Activated naive CD4-positive, alpha-beta T cell treated with Interleukin-2 at 50 U/mL for 16 hours (primary cell): ENCODE measurements at places on chromosomes 1 and 21.

DNA sequence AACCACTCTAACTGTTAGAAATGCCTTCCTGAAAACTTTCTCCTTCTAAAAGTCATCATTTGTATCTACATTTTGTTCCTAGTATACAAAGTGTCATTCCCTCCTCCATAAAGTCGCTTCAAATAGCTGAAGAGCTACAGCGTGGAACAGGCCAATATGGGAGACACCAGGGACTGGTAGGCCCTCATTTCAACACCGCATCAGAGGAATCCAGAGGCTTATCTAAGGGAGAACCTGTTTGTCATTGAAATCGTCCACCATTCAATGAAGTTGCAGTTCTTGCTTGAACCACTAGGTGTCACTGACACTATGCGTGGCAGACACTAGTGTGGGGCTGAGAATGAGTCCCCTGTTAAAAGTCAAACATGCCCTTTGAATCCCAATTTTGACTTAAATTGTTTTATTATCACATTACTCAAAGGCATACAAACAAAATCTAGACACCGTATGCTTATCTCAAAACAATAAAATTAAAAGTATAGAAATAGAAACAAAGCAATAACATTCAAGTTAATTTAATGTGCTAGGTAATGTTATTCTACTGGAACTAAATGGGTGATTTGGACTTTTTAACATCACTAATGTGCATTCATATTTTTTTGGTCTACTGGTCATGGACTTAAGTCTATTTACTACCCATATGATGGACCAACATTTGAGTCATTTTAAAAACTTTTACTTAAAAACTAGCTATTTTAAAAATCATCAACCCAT, 182.3 kb downstream of the FCRL5 start:
- DNase-seq = peak; percentile 10

- DNase-seq = no peak
Measured at GRCh38 chr1:234545517-234546386, 64.2 kb downstream of the IRF2BP2 start.

DNA sequence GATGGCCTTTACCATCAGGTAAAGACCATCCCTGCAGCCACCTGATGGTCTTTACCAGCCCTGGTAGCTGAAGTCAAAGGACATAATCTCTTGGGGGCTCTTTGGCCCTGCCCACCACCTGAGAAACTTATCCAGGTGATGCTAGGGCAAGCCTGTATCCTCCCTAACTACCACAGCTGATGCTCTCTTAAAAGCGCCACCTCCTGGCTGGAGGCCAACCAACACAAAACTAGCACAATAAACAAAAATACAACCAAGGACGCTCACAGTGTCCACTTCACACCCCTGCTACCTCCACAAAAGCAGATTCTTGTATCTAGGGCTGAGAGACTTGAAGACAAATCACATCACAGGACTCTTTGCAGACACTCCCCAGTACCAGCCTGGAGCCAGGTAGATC, 357.1 kb upstream of the POU3F1 start:
- DNase-seq = no peak

- no peak for DNase-seq
Measured at GRCh38 chr1:155256058-155256852, 972 bp upstream of the ENTREP3 start.

GRCh38 chr21:44749759-44750674, 38.6 kb upstream of the TSPEAR start:
- DNase-seq = no peak

DNA sequence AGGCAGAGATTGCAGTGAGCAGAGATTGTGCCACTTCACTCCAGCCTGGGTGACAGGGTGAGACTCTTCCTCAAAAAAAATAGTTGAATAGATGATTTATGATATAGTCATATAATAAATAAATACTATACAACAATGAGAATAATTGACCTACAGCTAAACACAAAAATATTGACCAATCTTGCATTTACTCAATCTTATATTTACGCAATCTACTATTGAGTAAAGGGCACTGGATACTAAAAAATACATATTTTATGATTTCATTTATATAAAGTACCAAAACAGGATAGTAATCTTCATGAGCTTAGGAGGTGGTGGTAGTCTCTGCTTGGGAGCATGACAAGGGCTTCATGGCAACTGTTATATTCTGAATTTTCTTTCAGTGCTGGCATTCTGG, 19.1 kb upstream of the GBP3 start:
- no peak for DNase-seq

GRCh38 chr1:25037174-25038074, 107.3 kb upstream of the RUNX3 start:
- DNase-seq = peak; percentile 71

DNA sequence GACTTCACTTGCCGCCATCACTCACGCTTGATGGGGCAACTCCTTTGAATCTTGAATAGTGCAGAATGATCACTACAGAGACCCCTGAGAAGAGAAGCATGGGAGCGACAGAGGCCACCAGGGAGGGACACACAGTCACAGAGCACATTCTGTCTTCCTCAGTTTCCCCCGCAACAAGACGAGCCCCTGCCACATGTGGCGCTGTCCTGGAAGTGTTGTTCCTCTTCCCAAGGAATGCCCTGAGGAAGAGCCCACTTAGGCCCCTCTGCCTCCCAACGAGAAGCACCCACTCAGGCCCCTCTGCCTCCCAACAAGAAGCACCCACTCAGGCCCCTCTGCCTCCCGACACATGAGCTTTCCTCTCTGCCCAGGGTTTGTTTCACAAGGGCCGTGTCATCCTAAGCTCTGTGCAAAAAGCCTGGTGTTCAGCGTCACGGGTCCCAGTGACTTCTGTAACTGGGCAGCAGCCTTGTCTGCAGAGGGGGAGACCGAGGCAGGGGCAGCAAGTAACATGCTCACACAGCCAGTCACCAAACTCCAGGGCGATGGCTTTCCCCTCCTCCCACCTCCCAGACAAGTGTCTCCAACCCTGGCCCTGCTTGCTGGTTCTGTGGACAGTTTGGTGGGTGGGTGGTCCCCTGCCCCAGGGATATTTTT, 19.8 kb downstream of the SLC37A1 start:
- no peak for DNase-seq

GRCh38 chr1:45843474-45843905, 40.1 kb downstream of the MAST2 start:
- no peak for DNase-seq

DNA sequence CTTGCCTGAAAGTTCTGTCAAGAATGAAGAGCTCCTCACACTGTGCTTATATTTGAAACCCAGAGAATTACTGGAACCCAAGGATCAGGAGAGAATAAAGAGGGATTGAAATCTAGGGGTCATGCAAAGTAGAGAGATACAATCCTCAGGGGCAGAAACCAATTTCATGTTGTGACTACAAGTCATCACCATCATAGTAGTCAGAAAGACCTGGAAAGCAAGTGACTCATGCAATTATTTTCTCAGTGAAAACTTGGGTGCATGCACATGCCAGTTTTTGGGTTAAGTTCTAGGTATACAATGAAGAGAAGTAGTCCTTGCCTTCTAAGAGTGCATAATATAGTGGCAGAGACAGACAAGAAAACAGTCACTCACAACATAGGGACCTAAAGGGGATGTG, 210.0 kb downstream of the ZC3H11B start:
- no peak for DNase-seq

DNA sequence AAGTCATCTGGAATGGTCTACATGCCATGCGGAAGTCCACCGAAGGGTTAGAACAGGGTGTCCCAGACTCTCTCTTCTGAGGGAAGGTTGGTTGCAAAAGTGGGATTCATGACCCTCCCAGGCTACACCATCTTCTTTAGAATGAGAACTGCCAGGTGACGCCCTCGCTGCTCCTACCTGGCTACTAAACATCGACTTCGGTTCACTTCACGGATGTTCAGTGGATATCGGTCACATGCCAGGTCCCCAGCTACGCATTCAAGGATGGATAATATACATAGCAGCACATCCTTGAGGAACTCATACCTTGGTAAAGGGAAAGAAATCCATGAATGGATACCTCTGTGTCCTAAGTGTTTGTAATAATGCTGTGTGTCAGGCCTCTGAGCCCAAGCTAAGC, 3.3 kb upstream of the OPTC start:
- DNase-seq = no peak

DNA sequence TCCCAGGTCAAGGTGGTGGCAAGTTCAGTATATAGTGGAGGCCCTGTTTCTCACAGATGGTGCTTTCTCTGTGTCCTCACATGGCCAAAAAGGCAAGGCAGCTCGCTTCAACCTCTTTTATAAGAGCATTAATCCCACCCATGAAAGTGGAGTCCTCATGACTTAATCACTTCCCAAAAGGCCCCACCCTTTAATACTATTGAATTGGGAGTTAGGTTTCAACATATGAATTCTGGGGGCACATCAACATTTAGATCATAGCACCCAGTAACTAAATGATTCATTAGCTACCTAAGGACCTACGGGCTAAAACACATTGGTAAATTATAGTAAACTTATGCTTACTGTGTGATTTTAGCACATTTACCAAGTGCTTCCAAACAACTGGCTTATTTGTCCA, 317.9 kb downstream of the LTN1 start:
- DNase-seq = no peak

DNA sequence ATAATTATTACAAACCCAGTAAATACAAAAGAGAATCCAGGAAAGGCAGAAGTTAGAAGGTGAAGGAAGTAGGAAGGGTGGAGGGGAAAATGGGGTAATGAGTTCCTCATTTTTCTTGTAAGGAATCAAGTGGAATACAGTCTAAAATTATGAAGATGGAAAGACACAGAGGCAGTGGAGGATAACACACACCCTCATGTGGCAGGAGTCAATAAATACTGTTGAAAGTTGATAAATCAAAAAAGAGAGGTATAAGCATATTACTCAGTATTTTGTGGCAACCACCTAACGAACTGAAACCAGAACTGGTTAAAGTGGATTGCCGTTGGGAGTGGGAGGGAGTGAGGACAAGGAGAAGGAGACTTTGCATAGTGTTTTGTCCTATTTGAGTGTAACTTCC, 78.6 kb upstream of the SLC44A3 start:
- DNase-seq = no peak

- DNase-seq = no peak
Measured at GRCh38 chr1:28002600-28002999, 42.8 kb downstream of the XKR8 start.

- no peak for DNase-seq
Measured at GRCh38 chr1:236303675-236304074, 21.9 kb upstream of the ERO1B start.

DNA sequence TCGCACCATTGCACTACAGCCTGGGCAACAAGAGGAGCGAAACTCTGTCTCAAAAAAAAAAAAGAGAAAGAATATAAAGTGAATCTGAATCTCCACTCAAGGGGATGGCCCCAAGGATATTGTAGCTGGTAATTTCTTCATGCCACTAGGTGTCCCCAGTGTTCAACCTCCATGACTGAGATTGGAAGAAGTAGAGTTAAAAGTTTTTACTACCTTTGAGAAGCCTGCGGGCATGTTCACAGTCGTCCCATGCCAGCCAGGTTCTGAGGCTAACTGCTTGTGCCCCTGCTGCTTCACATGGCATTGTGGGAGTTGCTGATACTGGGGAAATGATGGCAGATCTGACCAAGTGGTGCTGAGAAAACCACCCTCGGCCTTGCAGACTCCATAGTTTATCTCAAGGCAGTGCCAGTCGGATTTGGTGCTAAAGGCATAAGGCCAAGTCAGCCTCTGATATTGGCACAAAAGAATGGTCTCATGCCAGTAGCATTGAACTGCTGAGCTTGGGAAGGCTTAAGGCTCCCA, 10.8 kb upstream of the SHISA4 start:
- DNase-seq = no peak

DNA sequence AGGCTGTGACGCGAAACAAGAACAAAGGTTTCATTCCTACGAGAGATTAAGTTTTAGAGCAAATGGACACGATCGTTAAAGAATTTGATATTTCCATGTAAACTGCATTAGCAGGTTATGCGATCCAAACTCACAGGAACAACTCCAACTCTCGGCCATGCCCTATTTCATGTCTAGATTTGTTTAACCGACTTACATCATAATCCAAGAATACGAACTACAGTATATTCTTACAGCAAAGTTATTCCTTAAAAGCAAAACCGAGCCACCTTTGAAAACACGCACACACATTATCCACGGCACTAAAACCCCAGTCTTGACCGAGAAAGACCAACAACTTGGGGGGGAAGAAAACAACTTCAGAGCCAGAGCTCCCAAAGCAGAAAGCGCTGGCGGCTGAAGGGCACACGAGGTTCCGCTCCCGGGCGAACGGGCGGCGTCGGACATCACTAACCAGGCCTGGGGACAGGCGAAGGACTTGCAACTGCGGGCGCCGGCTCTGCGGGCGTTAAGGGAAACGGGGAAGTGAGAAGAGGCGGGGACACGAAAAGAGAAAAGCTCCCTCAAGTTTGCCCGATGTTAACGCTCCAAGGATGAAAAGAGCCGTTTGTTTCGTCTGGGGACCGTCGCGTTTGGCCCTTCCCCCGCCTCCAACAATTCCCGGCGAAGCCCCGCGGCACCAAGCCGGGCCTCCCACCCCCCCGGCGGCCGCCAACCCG, 690 bp downstream of the B3GALNT2 start:
- no peak for DNase-seq
